ENCODE measurements at places on chromosomes 6 and 20.

DNA sequence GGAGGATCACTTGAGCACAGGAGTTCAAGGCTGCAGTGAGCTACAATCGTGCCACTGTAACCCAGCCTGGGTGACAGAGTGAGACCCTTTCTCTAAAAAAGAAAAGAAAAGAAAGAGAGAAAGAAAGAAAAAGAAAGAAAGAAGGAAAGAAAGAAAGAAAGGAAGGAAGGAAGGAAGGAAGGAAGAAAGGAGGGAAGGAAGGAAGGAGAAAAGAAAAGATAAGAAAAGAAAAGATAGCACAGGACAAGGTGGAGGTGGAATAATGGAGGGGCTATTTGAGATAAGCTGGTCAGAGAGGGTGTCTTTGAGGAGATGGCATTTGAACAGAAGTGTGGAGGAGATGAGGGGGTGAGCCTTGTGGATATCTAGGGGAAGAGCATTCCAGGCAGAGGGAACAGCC lies 2.7 kb upstream of the PDRG1 start:
- no peak for DNase-seq

DNA sequence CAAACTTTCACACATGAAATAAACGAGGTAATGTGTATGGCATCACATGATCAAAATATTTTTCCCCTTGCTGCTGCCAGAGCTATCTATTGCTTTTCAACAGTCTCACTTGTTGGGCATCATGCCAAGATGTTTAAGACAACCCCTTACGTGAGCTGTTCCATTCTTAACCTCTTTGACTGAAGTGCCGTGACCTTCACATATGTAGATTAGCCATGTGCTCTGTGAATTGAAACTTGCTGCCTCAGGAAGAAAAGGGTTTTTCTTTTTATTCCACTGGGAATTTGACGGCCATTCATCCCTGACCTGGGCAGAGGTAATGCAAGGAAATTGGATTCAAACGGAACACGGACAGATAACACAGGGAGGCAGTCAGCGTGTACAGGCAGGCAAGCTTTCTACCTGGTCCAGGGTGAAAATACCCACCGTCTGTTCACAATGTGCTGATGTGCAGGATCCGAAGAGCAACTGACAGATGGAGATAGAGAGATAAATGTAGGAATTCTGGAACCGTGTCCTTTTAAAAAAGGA lies 14.2 kb downstream of the ARID1B start:
- DNase-seq: peak; percentile 46

DNA sequence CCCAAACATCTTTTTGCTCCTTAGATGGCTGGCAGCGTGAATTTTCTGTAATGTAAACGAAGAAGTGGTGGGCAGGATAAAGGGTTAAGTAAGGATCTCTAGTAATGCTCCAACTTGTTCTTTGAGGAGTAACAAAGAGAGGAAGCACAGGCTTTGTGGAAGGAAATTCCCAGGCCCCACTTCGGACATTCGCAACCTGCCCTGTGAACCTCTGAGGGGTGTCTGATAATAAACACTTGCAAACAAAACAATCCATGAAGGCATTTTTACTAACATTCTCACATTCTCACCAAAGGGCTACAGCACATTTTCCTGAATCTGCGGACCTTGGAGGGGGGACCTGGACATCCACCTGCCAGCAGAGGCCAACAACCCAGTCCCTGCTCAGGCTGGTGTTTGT lies 25.8 kb upstream of the ADGRF5 start:
- no peak for DNase-seq

DNA sequence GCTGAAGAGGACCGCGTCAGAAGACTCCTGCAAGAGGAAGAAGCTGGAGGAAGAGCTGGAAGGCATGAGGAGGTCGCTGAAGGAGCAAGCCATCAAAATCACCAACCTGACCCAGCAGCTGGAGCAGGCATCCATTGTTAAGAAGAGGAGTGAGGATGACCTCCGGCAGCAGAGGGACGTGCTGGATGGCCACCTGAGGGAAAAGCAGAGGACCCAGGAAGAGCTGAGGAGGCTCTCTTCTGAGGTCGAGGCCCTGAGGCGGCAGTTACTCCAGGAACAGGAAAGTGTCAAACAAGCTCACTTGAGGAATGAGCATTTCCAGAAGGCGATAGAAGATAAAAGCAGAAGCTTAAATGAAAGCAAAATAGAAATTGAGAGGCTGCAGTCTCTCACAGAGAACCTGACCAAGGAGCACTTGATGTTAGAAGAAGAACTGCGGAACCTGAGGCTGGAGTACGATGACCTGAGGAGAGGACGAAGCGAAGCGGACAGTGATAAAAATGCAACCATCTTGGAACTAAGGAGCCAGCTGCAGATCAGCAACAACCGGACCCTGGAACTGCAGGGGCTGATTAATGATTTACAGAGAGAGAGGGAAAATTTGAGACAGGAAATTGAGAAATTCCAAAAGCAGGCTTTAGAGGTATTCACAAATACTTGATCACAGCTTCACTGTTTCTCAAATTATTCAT lies 8.9 kb upstream of the SNRNP48 start:
- DNase-seq: no peak

- DNase-seq: no peak
Measured at GRCh38 chr6:14020551-14020950, 95.8 kb downstream of the RNF182 start.

- peak; percentile 83 for DNase-seq
Measured at GRCh38 chr20:3846740-3847428, at the start of gene MAVS. Gene MAVS, plus strand, starts transcription at chr20:3846834. Its CDS starts 7,791 bp downstream, at chr20:3854625.

- DNase-seq: no peak
Measured at GRCh38 chr6:135212935-135213334, 31.8 kb downstream of the MYB start.

GRCh38 chr20:16475225-16475624 lies 98.0 kb downstream of the KIF16B start:
- no peak for DNase-seq

DNA sequence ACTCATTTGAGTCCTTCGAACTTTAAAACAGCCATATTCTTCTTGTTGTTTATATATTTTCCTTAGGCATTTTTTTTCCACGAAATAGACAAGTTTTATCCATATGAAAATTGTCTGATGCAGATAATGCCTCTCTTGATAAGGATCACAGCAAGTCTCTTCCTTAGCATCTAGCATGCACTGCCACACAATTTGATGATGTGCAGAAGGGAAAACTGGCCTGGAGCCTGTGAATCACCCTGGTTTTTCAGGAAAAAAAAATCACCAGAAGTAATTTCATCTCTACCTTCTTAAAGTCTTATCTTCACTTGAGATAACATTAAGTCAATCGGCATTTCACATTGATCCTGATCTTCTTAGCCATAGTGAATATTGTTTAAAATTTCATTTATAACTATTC lies 199.8 kb downstream of the TENT5A start:
- no peak for DNase-seq

GRCh38 chr6:124917769-124918168 lies 44.5 kb upstream of the RNF217 start:
- DNase-seq: no peak

GRCh38 chr6:106617302-106617701 lies 12.0 kb downstream of the RTN4IP1 start:
- no peak for DNase-seq

- no peak for DNase-seq
Measured at GRCh38 chr20:52201395-52201794, 9.8 kb upstream of the ZFP64 start.

DNA sequence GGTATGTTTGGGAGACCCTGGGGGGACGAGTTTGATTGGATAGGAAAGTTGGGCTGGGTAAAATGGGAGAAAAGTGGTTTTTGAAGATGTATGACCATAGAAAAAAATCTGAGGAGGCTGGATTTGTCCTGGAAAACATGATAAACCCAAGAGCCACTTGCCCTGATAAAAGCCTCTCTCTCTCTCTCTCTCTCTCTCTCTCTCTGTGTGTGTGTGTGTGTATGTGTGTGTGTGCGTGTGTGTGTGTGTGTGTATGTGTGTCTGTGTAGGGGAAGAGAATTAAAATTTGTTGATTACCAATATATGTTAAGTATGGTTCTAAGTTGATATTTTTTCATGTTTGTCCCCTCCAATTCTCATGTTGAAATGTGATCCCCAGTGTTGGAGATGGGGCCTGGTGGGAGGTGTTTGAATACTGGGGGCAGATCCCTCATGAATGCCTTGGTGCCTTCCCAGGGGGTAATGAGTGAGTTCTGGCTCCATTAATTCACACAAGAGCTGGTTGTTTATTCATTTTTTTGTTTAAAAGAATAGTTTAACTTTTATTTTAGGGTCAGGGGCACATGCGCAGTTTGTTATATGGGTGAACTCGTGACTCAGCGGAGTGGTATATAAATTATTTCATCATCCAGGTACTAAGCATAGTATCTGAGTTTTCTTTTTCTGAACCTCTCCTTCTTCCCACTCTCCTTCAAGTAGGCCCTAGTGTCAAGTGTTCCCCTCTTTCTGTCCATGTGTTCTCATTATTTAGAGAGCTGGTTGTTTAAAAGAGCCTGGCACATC lies 208.8 kb downstream of the TFAP2B start:
- no peak for DNase-seq

DNA sequence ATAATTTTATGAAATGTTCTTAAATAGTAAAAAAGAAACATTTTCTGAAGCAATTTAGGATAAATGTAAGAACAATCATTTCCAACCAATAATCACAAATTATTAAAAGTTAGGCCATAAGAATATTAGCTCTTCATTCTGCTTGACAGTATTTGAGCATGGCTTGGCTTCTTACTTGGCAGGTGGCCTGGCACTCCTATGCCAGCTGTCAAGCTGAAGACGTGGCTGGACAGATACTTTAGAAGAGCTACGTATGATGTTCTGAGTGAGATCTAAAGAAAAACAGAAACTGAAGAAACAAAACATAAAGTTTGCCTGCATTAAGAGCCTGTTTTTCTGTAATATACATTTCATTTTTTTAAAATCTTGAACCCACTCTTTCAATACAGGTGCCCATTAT lies 438.9 kb downstream of the GRIK2 start:
- DNase-seq: no peak

- peak; percentile 13 for DNase-seq
Measured at GRCh38 chr6:147077251-147077650, 127.0 kb upstream of the STXBP5 start.

DNA sequence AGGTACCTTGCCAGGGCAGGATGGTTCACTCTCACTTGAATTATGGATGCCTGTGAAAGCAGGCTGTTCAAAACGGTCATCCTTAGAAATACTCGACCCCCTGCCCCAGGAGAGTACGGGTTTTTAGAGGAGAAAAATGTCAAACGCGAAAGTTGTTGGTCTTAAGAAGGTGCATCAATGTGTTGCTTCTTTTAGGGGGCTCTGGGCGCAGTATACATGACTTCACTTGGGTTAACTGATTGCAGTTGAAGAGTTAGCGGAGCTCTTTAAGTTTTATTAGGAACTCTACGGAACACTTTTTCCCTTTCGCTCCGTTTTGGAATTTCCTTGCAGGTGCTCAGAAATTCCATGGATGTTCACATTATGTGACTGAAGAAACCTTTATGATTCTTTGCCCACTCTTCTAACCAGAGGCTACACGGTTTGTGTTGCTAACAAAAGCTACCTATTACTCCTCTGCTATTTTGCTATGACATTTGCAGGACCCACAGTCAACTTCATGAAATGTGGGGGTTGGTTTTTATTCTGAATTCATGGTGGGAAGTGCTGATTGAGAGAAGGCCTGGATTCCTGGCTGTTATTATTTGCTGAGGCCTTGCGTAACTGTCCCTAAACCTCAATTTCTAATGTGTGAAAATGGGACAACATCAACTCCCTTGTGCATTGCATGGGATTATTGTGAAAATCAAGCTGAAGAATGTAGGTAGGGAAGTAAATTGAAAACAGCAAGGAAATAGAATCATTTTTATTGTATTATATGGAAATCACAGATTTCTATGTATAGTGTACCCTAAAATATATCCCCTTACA lies 845 bp downstream of the ENPP1 start:
- DNase-seq: no peak

GRCh38 chr20:37123441-37123840 lies 27.6 kb upstream of the RBL1 start:
- no peak for DNase-seq
